ENCODE measurements at places on chromosomes 2 and 18.
A peak's percentile ranks its signal among the peaks of the same experiment; 100 is the strongest.

- no peak for DNase-seq
These were observed 64.9 kb downstream of the KLHL29 start for GRCh38 chr2:23449831-23450331.

GRCh38 chr18:29823671-29824070 lies 1218.9 kb downstream of the DSC3 start:
- DNase-seq: no peak

GRCh38 chr2:236054621-236055305 lies 113.4 kb downstream of the GBX2 start:
- no peak for DNase-seq

GRCh38 chr2:154484338-154485099 lies 214.0 kb upstream of the KCNJ3 start:
- no peak for DNase-seq

DNA sequence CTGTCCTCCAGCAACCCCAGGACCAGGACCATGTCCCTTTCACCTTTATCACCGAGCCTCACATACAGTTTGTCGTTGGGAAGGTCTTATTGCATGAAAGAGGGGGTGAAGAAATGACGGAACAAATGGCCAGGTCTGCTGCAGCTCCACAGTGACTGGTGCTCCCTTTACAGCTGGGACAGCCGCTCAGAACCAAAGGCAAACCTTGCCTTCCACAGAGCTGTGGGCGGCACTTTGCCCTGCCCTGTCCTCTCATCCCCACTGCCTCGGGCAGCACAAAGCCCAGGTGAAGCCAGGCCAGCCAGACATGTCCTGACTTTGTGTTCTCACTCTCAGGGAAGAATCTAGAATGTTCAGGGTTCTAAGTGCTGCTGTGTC lies 961 bp downstream of the GPR55 start:
- no peak for DNase-seq

GRCh38 chr2:63012541-63012940 lies 38.1 kb upstream of the OTX1 start:
- DNase-seq: no peak

- no peak for DNase-seq
These were observed 169.8 kb downstream of the MREG start for GRCh38 chr2:215843579-215843978.

DNA sequence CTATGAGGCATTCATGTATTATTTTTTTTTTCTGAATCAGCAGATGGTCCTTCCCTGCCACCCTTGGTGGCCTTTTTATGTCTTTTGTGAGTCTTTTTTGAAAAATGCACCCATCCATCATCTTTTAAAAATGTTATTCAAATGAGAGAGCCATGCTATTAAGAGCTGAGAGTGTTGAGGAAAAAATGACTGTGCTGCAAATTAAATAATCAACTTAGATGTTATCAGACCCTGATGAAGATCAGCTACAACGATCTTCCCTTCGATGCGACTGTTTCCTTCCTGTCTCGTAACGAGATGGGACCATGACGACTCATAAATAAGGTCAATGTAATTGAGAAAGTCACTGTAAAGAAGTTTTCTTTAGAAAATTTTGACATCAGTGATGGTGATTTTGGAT lies 44.4 kb downstream of the TRIB2 start:
- DNase-seq: no peak

DNA sequence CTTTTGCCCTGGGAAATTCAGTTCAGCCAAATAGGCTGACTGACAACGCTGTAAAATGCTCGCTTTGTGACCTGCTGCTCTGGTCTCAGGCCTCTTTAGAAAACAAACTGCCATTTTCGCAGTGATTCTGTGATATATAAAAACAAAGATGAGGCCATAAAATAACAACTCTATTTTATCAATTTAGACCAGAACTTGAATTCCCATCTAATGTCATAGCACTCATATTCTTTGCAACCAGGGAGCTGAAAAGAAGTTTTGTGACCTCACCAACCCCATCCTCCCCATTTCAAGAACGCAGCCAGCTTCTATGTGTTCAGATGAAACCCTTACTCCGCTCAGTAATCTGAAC lies 40.3 kb downstream of the TCF4 start:
- no peak for DNase-seq

- no peak for DNase-seq
These were observed 94.3 kb downstream of the ADCYAP1 start for GRCh38 chr18:998936-999335.

GRCh38 chr18:48676756-48677368 lies 138.0 kb downstream of the CTIF start:
- DNase-seq: peak; percentile 53

DNA sequence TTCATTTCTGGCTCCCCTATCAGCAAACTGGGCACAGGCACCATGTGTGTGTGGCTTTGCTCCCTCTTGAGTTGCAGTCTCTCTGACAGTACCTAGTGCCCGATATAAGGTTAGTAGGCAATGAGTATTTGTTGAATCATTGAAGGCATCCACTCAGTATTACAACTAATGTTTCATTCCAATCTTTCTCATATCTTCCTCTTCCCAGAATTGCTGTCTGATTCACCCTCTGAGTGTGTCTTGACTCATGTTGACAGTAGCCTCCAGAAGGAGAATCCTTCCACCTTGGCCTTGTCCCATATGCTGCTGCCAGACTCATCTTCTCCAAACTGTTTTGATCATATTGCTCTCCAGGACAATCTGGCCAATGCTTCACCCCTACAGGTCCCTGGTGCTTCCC lies 202.5 kb downstream of the LRRTM1 start:
- DNase-seq: no peak

DNA sequence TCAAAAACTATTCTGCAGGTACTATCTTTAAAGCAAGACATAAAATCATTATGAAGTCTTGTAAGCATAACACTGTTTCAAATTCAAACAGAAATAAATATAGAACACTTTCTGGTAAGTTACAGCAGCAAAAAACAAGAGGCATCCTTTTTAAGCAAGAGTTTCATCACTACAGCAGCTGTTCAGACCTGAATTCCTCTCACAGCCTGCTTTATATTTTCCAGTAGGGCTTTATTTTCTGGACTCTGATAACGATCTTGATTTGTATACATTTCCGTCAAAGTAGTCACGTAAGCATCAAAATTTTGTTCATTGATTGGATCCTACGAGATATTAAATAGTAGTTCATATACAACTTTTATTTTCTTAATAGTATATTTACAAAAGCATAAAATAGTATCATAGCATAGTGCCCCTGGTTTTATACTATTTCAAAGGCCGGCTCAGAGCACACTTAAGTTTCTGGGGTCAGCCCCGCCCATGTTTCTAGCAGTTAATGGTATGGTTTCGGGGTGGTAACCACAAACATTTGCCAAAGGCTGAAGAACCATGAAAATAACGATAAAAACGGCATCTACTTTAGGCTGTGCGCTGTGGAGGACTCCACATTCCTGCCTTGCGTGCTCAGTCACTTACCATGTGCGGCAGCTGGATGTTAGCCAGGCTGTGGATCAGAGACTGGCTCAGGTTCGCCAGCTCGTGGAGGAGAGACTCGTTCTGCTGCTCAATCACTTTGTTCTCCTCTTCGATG lies 47.5 kb upstream of the PXDN start:
- DNase-seq: peak; percentile 2

DNA sequence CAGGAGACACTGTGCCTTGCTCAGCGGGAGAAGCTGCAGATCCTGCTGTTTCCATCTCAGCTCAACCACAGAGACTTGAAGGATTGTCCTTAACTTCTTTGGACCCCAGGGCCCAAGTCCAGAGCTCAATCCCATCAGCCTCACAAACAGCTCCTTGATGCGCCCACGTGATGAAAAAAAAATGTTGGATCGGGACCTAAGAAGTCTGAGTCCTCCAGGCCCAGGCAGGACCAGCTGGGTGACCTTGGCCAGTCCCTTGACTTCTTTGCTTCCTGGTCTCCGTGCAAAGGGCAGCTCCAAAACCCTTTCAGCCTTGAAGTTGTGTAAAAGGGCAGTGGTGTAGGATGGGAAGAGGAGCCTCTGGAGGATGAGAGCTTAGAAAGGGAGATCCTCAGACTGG lies 175.5 kb downstream of the ZFP36L2 start:
- DNase-seq: no peak

- DNase-seq: no peak
These were observed 83.9 kb upstream of the MAPRE2 start for GRCh38 chr18:34957119-34957863.

GRCh38 chr2:173740639-173741038 lies 224.5 kb downstream of the SP3 start:
- DNase-seq: peak; percentile 64

GRCh38 chr2:20061476-20061875 lies 10.0 kb upstream of the LAPTM4A start:
- no peak for DNase-seq

DNA sequence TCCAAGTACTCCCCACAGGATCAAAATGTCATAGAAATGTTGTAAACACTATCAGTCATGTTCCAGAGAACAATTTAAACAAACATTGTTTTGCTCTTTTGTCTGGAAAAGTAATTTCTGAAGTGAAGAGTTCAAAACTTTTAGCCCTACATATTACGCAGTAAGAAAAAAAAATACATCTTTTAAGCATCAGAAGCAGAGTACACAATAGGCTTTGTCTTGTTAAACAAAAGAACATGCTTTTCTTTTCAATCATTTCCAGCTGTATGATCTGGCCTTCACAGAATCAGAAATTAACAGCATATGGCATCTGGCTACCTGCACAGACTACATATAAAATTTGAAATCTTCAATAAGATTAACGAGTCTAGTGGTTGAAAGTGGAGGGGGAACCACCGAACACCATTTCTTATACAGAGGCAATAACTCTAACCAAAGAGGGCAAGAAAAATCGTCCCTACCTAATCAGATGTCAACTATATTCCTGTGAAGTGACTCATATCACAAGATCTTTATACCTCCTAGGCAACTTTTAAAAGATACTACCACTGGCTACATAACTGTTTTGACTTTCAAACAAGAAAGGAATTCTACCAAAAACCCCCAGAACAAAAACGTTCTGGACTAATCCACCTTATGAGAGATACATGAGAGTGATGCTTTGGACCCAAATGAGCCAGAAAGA lies 149.3 kb downstream of the EXOC6B start:
- no peak for DNase-seq

DNA sequence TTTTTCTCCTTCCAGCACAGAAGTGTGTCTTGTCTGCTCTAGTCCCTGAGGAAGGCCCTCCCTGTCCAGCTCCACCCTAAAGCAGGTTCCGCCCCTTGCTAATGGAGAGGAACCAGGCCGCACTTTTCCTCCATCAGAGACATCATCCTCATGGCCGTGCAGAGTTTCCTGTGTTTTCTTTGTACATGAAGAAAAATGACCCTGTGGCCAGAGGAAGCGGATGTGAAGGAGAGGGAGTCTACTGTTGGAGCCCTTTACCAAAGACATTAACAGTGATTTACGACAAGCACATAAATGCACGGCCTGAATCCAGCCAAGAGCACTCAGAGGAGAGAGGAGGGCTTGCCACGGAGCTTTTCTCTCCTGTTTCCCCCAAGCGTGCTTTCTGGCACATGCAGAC lies 109.5 kb downstream of the RNF144A start:
- DNase-seq: peak; percentile 51

- DNase-seq: no peak
These were observed 87.0 kb upstream of the MAP4K3 start for GRCh38 chr2:39524061-39524460.

DNA sequence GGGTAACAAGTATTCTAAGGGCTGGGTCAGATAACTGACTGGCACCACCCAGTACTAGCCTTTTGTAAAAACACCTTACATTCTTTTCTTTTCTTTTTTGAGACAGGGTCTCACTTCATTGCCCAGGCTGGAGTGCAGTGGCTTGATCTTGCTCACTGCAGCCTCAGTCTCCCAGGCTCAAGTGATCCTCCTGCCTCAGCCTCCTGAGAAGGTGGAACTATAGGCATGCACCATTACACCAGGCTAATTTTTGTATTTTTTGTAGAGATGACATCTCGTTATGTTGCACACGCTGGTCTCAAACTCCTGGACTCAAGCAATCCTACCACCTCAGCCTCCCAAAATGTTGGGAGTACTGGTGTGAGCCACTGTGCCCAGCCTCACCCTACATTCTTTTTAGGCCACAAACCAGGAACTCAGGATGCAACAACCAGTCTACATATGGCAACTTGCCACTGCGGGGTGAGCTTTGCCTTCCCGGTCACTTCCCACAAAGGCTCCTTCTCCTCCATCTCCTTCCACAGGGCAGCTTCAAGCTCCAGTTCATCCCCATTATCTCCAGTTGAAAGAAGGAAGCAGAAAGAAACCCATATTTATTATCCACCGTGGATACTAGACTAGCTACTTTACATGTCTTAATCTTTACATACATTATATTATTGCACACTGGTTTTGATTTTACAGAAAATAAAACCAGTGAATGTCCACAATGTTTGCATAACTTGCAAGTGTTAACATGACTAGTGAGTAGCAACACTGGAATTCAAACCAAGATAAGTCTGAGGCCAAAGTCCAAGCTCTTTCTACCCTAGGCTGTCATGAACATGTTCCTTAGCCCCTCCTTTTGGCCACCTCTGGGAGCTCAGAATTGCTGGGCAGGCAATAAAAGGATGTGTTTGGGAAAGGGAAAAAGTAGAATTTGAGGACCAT lies 23.7 kb upstream of the AP1S3 start:
- DNase-seq: no peak

GRCh38 chr2:126655051-126655450 lies 907 bp upstream of the GYPC start:
- no peak for DNase-seq

GRCh38 chr18:3442919-3443318 lies 7.1 kb upstream of the TGIF1 start:
- no peak for DNase-seq

GRCh38 chr18:49206717-49207116 lies 253.7 kb downstream of the DYM start:
- DNase-seq: no peak

- no peak for DNase-seq
These were observed 125.3 kb upstream of the PPP1CB start for GRCh38 chr2:28626376-28626775.

DNA sequence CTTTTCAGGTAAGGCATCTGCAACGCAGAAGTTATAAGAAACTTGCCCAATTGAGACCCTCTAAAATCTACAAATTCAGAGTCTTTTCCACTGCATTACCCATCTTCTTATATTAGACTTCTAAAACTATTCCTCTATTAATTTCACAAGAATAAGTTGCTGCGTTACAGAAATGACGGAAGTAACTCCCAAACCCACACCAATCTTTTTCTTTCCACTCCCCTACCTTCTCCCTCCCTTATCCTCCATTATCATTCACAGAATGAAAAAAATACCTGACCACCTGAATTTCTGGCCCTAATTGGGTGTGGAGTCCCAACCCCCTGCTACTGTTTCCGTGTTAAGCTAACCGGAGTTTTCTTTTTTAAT lies 689 bp downstream of the RPRD1A start:
- no peak for DNase-seq
